ENCODE measurements at places on chromosomes 1 and 21.
A peak's percentile ranks its signal among the peaks of the same experiment; 100 is the strongest.

DNA sequence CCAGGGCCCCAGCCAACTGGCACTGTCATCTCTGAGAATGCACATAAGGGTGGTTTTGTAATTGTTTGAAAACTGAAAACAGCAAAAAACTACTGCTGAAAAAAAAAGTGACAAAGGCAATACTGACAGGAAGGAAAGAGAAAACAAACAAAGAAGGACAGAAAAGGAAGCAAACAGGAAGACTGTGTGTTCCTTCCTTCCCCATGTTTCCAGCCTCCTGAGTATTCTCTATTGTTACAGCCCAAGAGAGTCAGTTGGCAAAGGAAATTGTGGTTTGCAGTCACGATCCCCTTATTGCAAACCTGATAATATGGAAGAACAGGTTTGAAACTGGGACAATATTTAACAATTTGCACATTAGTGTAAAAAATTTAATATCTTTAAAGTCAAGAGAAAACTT is 1177.6 kb downstream of the PLA2G4A start:
- no peak overlapping the region for H3K4me3 ChIP-seq
- no peaks in the 10 kb centered on the region for H3K4me1 ChIP-seq
- no peaks in the 10 kb centered on the region for H3K27me3 ChIP-seq
- no peaks in the 10 kb centered on the region for H3K36me3 ChIP-seq
- H3K27ac ChIP-seq = no peak overlapping the region

GRCh38 chr1:154966111-154966510 is 4.4 kb downstream of the SHC1 start:
- H3K4me1 ChIP-seq = no peaks in the 10 kb centered on the region
- DNase-seq = no peak
- H3K27ac ChIP-seq = no peak overlapping the region
- no peaks in the 10 kb centered on the region for H3K27me3 ChIP-seq
- H3K4me3 ChIP-seq = no peak overlapping the region
- H3K36me3 ChIP-seq = no peaks in the 10 kb centered on the region

- no peak overlapping the region for H3K4me3 ChIP-seq
- H3K4me1 ChIP-seq = no peaks in the 10 kb centered on the region
- no peaks in the 10 kb centered on the region for H3K36me3 ChIP-seq
Measured at GRCh38 chr21:37877888-37878684, 38.2 kb downstream of the KCNJ6 start.

DNA sequence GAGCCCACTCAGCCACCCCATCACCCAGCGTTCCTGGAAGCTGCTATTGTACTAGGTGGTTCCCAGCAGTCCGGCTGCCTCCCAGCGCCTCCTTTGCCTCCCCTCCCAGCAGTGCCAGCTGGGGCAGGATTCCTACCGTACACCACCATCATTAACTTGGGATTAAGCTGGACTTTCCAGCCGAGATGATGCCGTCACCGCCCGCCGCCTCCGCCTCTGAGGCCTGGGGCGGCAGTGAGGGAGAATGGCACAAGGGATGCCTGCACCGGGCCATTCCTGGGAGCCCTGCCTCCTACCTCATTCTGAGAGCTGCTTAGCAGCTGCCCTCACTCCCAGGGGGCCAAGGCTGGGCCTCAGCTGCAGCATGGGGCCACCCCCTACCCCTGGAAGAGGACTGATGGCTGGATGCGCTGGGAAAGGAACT is 13.2 kb downstream of the CNTN2 start:
- H3K27me3 ChIP-seq = no peaks in the 10 kb centered on the region
- H3K36me3 ChIP-seq = no peaks in the 10 kb centered on the region
- H3K27ac ChIP-seq = no peak overlapping the region
- H3K4me3 ChIP-seq = no peak overlapping the region
- H3K4me1 ChIP-seq = no peaks in the 10 kb centered on the region
- no peak for DNase-seq

- H3K4me3 ChIP-seq = no peak overlapping the region
- no peaks in the 10 kb centered on the region for H3K36me3 ChIP-seq
- no peak overlapping the region for H3K27ac ChIP-seq
- H3K27me3 ChIP-seq = no peaks in the 10 kb centered on the region
- no peak for DNase-seq
- no peaks in the 10 kb centered on the region for H3K4me1 ChIP-seq
Measured at GRCh38 chr1:8789314-8790214, 27.9 kb downstream of the RERE start.

DNA sequence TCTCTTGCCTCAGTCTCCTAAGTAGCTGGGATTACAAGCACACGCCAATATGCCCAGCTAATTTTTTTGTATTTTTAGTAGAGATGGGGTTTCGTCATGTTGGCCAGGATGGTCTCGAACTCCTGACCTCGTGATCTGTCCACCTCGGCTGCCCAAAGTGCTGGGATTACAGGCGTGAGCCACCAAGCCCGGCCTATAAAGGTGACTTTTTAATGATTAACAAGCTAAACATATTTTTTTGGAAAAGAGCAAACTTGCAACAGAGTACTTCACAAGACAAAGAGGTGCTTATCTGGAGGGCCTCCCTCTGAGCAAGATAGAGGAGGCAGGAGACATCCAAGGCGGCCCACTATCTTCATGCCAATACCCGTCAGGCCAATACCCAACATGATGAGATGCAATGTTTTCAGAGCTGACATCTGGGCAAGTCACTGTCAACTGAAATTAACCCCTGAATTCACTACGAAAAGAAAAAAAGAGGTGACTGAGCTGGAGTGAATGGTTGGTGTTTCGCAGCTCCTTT is 10.5 kb downstream of the BCAR3 start:
- H3K36me3 ChIP-seq = no peaks in the 10 kb centered on the region
- H3K27me3 ChIP-seq = no peaks in the 10 kb centered on the region
- H3K27ac ChIP-seq = no peak overlapping the region
- H3K4me1 ChIP-seq = no peaks in the 10 kb centered on the region
- H3K4me3 ChIP-seq = no peak overlapping the region

GRCh38 chr1:69737527-69738185 is 169.9 kb downstream of the LRRC7 start:
- no peak for DNase-seq
- H3K27me3 ChIP-seq = no peaks in the 10 kb centered on the region
- no peak overlapping the region for H3K27ac ChIP-seq
- H3K4me3 ChIP-seq = no peak overlapping the region
- H3K4me1 ChIP-seq = no peaks in the 10 kb centered on the region

DNA sequence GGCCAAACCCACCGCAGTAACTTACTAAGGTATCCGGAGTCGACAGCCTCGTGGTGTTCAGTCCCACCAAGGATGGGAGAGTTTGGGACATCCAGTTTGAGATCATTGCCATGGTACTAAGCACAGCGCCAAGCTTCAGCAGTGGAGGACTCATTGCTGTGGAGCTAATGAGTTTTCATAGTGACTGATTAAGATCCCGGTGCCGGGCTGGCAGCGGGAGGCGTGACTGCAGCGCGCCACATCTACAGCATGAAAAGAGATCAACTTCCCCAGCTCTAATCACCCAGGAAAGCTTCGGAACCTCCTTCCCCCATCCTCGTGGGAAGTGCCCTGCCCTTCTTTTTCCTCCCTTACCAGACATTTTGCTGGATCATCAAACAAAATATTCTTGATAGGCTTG is 149.9 kb downstream of the OLFM3 start:
- no peaks in the 10 kb centered on the region for H3K27me3 ChIP-seq
- no peak overlapping the region for H3K4me3 ChIP-seq
- no peak for DNase-seq
- H3K4me1 ChIP-seq = no peaks in the 10 kb centered on the region
- H3K36me3 ChIP-seq = no peaks in the 10 kb centered on the region

DNA sequence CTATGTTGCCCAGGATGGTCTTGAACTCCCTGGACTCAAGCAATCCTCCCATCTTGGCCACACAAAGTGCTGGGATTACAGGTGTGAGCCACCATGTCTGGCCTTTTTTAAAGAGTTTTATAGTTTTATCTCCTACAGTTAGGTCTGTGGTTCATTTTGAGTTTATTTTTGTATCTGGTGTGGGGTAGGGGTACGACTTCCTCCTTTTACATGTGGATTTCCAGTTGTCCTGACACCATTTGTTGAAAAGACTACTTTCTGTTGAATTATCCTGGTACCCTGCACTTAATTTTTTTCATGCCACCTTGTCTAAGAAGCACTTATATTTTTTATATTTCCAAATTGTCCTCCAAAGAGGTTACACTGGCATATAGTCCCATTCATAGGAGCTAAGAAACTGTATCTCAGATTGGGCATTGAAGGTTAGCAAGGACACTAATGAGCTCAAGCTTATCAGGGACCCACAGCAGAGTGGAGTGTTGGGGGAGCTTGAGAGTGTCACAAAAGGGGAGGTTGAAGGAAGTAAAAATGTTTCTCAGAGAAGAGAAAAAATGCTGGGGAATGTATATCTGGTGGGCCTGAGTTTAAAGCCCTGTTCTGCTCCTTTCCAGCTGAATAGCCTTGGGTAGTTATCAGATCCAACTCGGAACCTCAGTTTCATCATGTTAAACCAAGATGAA is 23.4 kb upstream of the MEF2D start:
- H3K27ac ChIP-seq = no peak overlapping the region
- no peaks in the 10 kb centered on the region for H3K36me3 ChIP-seq
- no peaks in the 10 kb centered on the region for H3K4me1 ChIP-seq
- no peak overlapping the region for H3K4me3 ChIP-seq
- no peaks in the 10 kb centered on the region for H3K27me3 ChIP-seq
- DNase-seq = no peak

GRCh38 chr21:44571296-44571695 is 2.2 kb upstream of the KRTAP10-4 start:
- H3K4me3 ChIP-seq = no peak overlapping the region
- H3K27me3 ChIP-seq = no peaks in the 10 kb centered on the region
- no peak overlapping the region for H3K27ac ChIP-seq

GRCh38 chr1:26583646-26584485 is 54.3 kb downstream of the RPS6KA1 start:
- H3K27me3 ChIP-seq = no peaks in the 10 kb centered on the region
- no peaks in the 10 kb centered on the region for H3K36me3 ChIP-seq
- H3K27ac ChIP-seq = no peak overlapping the region
- no peak overlapping the region for H3K4me3 ChIP-seq

DNA sequence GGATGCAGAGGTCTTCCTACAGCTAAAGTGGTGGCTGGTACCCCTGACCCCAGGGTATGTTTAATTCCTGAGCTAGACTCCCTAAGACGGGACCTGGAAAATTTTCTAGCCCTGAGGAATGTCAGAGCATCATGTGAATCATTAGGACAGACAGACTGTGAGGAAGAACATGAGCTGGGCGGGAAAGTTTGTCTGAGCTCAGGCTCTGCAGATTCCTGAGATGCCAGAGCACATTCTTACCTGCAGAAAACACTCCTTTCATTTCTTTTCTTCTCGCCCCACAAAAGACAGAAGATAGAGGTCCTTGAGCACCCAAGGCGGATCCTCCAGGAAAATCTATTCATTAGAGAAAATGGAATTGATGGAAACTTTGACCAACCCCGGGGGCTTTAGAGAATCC is 6.5 kb downstream of the CAPN2 start:
- H3K27ac ChIP-seq = peak overlapping the region; percentile 6
- peaks cover 19% of the 10 kb centered on the region for H3K4me1 ChIP-seq
- no peak overlapping the region for H3K4me3 ChIP-seq
- no peaks in the 10 kb centered on the region for H3K36me3 ChIP-seq
- H3K27me3 ChIP-seq = no peaks in the 10 kb centered on the region
- no peak for DNase-seq

DNA sequence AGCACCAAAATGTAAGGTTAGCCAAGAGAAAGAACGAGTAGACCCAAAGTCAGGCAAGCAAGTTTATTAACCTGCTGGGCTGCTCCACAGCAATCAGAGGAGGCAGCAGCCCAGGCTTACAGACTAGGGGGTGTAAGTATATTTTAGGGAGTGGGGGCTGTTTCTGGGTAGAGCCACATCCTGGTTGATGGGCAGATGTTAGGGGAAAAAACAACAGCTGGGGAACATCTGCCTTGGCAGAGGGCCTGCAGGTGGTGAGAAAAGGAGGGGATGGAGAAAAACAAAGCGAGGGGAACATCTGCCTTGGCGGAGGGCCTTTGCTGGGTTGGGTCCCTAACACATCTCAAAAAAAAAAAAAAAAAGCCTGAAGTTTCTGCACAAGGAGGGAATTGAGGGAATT is 9.7 kb upstream of the ZBTB48 start:
- H3K36me3 ChIP-seq = no peaks in the 10 kb centered on the region
- H3K27ac ChIP-seq = no peak overlapping the region
- no peaks in the 10 kb centered on the region for H3K27me3 ChIP-seq
- DNase-seq = no peak
- H3K4me3 ChIP-seq = no peak overlapping the region

DNA sequence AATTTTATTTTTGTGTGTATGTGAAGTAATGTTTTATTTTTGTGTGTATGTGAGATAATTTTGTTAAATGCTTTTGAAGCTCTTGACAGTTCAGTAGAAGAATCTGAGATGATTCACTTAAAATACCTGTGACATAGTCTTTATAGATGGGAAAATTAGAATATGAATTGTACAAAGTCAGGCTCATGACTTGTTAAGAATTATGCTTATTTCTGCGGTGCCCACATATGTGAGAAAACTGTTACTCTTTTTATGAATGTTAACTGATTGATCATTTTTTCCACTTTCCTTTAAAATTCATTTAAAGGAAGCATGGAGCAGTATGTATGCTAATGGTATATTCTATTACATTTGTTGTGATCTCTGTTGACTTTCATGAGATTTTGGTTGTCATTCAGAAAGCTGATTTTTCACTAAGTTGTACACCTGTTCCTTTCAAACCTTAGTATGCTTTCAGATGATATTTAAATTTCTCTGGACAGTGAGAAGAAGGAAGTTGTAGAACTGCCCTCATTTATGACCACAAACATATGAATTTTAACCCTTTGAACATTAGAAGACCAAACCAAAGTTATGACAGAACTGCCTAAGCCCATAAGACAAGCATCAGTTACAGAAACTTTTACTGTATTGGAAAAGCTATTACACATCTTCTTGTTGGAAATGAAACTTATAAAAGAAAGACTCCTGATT is 110.1 kb downstream of the POU2F1 start:
- no peak overlapping the region for H3K27ac ChIP-seq
- no peaks in the 10 kb centered on the region for H3K4me1 ChIP-seq
- no peak overlapping the region for H3K4me3 ChIP-seq
- no peaks in the 10 kb centered on the region for H3K27me3 ChIP-seq
- no peak for DNase-seq

GRCh38 chr1:89823679-89824292 is 3.0 kb downstream of the LRRC8D start:
- no peaks in the 10 kb centered on the region for H3K36me3 ChIP-seq
- no peaks in the 10 kb centered on the region for H3K27me3 ChIP-seq
- H3K4me1 ChIP-seq = no peaks in the 10 kb centered on the region
- H3K27ac ChIP-seq = no peak overlapping the region
- no peak for DNase-seq
- H3K4me3 ChIP-seq = no peak overlapping the region

- H3K4me3 ChIP-seq = no peak overlapping the region
- H3K27me3 ChIP-seq = no peaks in the 10 kb centered on the region
- H3K36me3 ChIP-seq = no peaks in the 10 kb centered on the region
- no peak for DNase-seq
Measured at GRCh38 chr1:42231253-42231652, 66.7 kb upstream of the GUCA2A start.

DNA sequence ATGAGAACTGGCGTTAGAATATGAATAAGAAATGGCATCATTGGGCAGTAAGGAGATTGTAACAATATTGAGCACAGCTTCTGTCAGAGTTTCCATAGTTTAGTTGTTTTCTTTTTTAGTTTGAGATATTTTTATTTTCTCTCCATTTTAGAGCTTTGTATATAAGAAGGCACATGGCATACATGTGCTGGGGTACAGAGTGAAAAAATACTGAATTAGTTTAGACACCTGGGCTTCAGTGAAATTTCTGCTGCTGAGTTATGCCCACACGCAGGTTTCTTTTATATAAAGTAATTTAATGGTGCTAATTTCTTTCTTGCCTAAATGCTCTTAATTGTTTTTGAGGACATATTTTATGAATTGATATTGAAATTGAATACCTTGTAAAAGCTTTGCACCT is 53.6 kb upstream of the RWDD3 start:
- H3K4me3 ChIP-seq = no peak overlapping the region
- DNase-seq = no peak
- no peaks in the 10 kb centered on the region for H3K4me1 ChIP-seq

Data from Peyer's patch (tissue), 4 donors.